ENCODE measurements at places on chromosomes 11 and 22. TPM values are rescaled to one million over a fixed set of nuclear protein-coding genes. Genes with fewer than 3 reads are reported as not detected.

- DNase-seq, result no peak
Observed at GRCh38 chr11:130469181-130469580, 20.7 kb downstream of the ADAMTS15 start.

GRCh38 chr11:126824035-126824607 is 176.4 kb downstream of the KIRREL3 start:
- DNase-seq, result no peak

- no peak for DNase-seq
Observed at GRCh38 chr11:96256215-96257011, 86.6 kb downstream of the MAML2 start.

Gene BARX2
- 0.10 TPM for total RNA-seq

Gene LAYN
- total RNA-seq, result 7.6 TPM

Gene RASGRP2
- 3.2 TPM for total RNA-seq
